ENCODE measurements at places on chromosomes 5 and 9.

- DNase-seq = no peak
Observed at GRCh38 chr5:153744751-153745150, 254.3 kb downstream of the GRIA1 start.

GRCh38 chr5:51385216-51385615 is 2.0 kb downstream of the ISL1 start:
- no peak for DNase-seq

DNA sequence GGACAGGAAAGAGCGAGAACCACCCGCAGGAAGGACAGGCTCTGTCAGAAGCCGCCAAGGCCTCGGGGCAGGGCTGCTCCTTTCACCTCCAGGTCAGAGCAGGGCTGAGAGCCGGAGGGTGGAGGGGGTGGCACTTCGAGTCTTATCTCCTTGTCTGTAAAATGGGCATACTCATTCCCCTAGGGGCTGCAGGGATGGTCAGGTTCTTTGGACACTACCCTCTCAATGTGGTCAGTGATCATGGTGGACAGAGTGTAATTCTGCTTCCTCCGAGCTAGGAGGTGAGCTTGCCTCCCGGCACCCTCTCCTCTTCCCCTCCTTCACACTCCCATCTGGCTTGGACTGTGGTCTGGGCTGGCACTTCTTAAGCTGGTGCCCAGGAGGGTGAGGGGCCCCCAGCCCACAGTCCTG is 39.6 kb downstream of the RGS3 start:
- no peak for DNase-seq

- no peak for DNase-seq
Observed at GRCh38 chr5:154466671-154467070, 11.4 kb downstream of the HAND1 start.

- DNase-seq = no peak
Observed at GRCh38 chr9:13589034-13589737, 309.7 kb upstream of the MPDZ start.

DNA sequence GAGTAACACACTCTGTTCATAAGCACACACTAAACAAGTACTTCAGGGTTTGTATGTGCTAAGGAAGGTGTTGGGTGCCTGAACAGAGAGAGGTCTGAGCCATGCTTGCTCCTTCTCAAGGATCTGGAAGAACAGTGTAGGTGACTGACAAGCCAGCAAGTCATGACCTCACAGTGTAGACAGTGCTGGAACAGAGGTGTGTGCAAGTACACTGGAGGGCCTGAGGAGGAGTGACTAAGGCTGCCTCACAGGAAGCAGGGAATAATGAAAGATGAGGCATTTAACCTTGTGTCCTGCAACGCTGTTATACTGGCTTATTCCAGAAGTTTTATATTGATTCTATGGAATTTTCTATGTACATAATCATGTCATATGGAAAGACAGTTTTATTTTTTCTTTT is 83.9 kb downstream of the TMEM174 start:
- no peak for DNase-seq

DNA sequence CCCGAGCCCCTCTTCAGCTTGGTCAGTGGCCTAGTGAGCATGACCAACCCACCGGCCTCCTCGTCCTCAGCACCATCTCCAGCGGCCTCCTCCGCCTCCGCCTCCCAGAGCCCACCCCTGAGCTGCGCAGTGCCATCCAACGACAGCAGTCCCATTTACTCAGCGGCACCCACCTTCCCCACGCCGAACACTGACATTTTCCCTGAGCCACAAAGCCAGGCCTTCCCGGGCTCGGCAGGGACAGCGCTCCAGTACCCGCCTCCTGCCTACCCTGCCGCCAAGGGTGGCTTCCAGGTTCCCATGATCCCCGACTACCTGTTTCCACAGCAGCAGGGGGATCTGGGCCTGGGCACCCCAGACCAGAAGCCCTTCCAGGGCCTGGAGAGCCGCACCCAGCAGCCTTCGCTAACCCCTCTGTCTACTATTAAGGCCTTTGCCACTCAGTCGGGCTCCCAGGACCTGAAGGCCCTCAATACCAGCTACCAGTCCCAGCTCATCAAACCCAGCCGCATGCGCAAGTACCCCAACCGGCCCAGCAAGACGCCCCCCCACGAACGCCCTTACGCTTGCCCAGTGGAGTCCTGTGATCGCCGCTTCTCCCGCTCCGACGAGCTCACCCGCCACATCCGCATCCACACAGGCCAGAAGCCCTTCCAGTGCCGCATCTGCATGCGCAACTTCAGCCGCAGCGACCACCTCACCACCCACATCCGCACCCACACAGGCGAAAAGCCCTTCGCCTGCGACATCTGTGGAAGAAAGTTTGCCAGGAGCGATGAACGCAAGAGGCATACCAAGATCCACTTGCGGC is 1.8 kb downstream of the EGR1 start:
- DNase-seq = no peak

DNA sequence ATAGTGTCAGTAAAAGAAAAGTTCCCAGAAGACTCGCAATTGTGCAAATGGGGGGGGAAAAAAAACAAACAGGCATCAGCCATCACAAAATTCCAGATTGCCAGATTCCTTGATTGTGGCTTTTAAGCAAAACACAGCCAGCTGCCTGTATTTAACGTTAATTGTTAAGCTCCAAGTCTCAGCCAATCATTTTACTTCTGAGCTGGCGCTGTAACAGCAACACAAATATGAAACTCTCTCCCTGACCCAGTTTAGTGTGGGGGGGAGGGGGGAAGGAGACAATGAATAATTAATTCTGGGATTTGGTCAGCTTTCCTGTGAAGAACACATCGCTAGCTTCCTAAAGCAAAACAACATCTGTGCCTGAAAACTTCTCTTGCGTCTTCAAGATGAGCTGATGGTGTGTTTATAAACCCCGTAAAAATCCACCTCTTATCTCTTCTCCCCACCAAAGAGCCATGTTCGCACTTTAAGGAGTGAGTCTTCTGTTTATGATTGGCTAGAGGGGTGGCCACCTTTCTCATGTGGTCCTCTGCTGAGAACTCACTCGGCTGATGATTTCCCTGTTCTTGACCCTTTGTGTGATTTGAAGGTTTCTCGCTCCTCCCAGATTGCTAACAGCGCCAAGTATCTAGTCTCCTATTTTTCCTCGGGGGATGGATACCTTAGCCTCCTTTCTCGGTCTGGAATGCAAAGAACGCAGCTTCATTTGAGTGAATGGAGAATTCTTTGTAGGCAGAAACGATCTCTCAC is 160.2 kb upstream of the DAPK1 start:
- no peak for DNase-seq

GRCh38 chr5:178476972-178477754 is 113.0 kb downstream of the COL23A1 start:
- no peak for DNase-seq

- no peak for DNase-seq
Observed at GRCh38 chr5:154493274-154493673, 15.2 kb upstream of the HAND1 start.

DNA sequence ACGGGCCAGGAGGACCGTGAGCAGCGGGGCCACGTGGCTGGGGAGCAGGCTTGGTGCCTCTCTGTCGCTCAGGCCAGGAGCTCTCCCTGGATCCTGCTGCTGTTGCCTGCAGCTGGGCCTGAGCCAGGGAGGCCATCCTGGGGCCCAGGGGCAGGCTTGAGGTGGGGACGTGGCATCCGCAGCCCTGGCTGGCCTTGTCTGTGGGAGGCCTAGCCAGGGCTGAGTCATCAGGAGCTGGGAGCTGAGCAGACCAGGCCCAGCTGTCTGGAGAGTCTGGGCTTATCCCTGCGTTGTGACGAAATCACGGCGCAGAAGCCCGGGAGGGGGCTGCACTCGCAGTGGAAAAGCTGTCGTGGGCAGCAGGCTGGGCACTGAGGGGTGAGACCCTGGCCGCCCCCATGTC is 138.8 kb upstream of the COL5A1 start:
- DNase-seq = no peak

DNA sequence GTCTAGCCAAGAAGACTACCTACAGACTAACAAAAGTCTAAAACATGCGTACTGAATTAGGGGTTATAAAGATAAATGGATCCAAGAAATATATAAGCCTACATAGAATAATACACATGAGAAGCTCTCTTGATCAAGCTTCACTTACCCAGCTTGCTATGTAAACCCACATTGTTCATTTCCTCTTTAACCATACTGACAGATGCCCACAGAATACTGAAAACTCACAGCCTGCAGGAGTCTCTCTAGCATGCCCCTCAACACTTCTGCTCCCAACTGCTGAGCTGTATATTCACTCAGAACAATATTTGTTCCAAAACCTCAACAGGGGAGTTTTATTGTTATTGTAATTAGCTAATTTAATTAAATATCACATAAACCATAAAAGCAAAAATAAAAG is 52.4 kb downstream of the RFX3 start:
- no peak for DNase-seq

- no peak for DNase-seq
Observed at GRCh38 chr5:170147051-170147752, 41.5 kb downstream of the FOXI1 start.

GRCh38 chr5:161481922-161482321 is 64.6 kb downstream of the GABRB2 start:
- DNase-seq = no peak

GRCh38 chr5:108898707-108899106 is 151.0 kb downstream of the FER start:
- no peak for DNase-seq

GRCh38 chr5:10626473-10627013 is 62.7 kb downstream of the ANKRD33B start:
- DNase-seq = no peak

- no peak for DNase-seq
Observed at GRCh38 chr5:125410537-125411070, 664.2 kb upstream of the ZNF608 start.

- no peak for DNase-seq
Observed at GRCh38 chr5:142411103-142411502, 86.3 kb upstream of the SPRY4 start.

DNA sequence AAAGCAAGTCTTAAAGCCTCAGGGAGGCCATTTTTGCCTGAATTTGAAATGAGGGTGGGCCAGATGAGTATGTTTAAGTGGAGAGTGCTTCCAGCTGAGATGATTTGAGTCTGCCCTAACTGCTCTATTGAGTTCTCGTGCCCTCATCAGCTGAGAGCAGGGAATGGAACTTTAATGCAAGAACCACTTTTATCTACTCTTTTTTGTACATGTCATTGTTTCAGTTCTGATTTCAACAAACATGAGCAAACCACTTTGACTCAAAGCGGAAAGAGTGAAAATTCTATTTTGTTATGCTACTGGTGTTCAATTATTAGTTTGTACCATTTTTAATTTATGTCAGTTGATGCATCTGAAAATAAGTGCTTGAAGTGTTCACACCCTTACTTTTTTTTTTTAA is 35.8 kb downstream of the DCAF10 start:
- no peak for DNase-seq

DNA sequence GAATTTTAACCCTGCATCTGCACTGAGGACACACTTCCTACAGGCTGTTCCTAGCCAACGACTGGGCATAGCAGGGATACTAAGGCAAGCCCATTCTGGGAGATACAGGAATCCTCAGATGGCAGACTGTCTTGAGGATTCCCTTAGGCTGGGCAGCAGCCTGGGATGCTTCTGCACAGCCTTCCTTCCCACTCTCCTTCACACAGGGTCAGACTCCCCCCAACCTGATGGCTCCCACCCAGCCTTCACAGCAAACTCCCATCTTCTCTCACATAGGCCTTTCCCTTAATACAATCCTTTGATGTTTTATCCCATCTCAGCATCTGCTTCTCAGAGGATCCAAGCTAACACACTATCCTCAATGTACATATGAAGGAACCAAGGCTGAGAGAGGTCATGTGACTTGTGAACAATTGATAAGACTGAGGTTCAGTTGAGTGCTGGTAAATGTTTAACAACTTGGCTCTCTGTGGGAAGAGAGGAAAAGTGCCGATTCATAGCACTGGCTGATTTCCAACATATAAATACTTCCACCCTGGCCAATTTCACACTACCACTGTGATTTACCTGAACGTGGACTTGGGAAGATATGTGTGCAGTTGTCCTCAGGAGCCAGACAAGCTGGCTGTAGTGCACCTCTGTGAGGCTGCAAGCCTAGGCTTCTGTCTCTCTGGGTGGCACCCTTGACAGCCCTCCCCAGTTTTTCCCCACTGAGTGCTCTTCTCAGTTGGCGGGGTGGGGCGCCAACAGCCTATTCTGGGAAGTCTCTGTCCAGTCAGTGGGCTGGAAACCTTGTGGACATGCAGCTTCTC is 120.2 kb upstream of the TRIM32 start:
- DNase-seq = no peak

DNA sequence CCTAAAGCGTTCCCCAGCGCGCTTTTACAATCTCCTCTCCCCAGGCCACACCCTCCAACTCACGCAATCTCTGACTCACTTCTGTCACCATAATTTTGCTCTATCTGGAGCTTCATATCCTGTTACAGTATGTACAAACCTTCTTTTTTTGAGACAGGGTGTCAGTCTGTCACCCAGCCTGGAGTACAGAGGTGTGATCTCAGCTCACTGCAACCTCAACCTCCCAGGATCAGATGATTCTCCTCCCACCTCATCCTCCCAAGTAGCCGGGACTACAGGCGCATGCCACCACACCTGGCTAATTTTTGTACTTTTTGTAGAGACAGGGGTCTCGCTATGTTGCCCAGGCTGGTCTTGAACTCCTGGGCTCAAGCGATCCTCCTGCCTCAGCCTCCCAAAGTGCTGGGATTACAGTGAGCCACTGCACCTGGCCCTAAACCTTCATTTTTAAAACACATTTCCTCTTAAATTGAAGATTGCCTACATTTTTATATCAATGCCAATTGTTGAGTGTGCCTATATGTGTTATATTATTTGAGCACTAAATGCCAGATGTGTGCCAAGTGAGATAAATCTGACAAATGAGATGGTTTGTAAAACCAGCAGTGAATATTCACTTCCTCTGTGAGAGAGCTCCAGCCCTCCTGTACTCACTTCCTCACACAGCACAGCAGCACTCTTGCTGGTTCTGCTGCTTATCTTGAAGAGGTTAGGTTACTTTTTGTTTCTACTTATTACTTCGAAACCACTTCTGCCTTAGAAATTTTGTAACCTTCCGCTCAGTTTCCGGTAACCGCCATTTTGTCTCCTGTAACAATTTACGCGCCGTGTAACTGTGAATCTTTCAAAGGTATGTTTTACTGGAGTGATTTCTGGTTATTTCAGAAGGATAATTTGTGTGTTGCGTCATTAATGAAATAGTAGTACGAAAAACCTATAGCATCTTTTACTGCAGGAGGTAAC is 57.9 kb downstream of the DOCK8 start:
- peak; percentile 89 for DNase-seq

DNA sequence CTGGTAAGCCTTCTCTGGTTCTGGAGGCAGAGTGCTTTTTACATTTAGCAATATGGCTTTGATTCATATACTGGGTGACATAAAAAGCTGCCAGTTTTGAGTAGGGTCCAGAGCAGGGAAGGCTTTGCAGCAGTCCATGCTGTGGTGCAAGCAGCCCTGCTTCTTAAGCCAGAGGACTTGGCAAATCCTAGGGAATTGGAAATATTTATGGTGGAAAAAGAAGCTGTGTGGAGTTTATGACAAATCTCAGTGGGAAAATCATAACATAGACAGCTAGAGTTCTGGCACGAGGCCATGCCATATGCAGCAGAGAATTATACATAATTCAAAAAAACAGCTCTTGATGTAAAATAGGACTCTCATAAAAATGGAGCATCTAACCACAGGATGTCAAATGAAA is 536.4 kb downstream of the RASEF start:
- DNase-seq = no peak

All from CD4-positive, alpha-beta T cell treated with Interleukin-10 for 1 hour (primary cell).